Stimulated activated CD4-positive, alpha-beta T cell treated with anti-CD3 and anti-CD28 coated beads, Interleukin-15, amount 100 ng/mL, for 1 hour (primary cell): ENCODE measurements at places on chromosomes 2 and 18.

- no peak for DNase-seq
These were observed 16.5 kb upstream of the TGFA start for GRCh38 chr2:70570041-70570661.

DNA sequence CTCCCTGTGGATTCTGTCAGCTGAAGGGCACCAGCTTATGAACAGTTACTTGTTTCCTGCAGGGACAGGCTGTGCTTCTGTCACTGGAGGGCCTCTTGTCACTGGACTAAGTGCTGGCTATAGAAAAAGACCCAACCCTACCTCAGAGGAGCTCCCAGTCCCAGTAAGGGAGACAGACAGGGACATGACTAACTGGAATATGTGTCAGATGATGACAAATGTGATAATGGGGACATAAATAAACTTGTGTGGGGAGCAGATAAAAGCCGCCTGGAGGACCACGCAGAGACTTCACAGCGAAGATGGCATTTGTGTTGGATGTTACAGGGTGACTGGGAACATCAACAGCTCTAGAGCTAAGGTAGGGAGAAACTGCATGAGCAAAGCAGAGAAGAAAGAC lies 95.0 kb downstream of the MAPRE2 start:
- no peak for DNase-seq

- no peak for DNase-seq
These were observed 197 bp downstream of the GDF7 start for GRCh38 chr2:20667151-20667530.

- no peak for DNase-seq
These were observed 55.8 kb downstream of the DOCK10 start for GRCh38 chr2:224986477-224986876.

DNA sequence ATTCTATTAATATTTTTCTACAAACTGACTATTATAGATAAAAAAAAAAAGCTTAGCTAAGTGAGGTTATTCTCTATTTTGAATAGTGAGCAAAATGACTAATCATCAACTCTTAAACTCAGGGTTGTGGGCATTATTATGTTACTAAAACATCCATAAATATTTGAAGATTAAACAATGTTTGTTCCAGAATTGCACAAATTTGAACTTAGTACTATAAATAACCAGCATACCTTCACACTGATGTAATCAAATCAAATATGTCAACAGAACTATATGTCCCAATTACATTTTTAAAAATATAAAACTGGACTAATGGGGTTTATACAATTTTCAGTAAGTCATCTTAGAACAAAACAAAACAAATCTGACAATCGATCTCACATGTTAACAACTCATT lies 800.9 kb downstream of the LRP1B start:
- DNase-seq = no peak

DNA sequence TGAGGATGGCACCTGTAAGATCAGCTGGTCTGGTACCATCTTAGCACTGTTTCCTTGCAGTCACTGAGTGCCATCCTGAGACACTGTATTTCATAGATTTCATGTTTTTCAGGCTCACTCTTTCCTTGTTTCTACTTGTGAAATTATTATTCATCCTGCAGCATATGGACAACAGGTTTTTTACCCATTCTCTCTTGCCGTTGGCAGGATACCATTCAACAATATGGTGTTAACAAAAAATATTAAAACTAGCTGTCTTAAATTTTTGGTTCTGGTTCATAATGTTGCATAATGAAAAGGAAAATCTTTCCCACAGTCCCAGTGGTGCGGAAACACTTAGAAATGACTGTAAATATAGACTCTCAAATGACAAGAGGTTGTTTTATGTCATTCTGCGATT lies 23.1 kb upstream of the ATG16L1 start:
- DNase-seq = no peak

- DNase-seq = no peak
These were observed 102.3 kb upstream of the CYRIA start for GRCh38 chr2:16767789-16768476.
